M059J (cell line): ENCODE measurements at places on chromosomes 11 and 22. TPM values are rescaled to one million over a fixed set of nuclear protein-coding genes. Genes with fewer than 3 reads are reported as not detected.

Gene CAT
- 102 and 121 TPM in 2 replicates for total RNA-seq

Gene MICAL2
- 120 and 173 TPM in 2 replicates for total RNA-seq

Gene TRIM49
- not detected in 2 replicates for total RNA-seq

Gene OR5A1
- total RNA-seq: not detected in 2 replicates

Gene APOL1
- total RNA-seq: 24.0 and 31.5 TPM in 2 replicates

Gene EMID1
- total RNA-seq: 0.07 TPM in 1 of 2 replicates, not detected in the other

Gene C2CD2L
- 7.1 and 10.3 TPM in 2 replicates for total RNA-seq

Gene ZNF215
- total RNA-seq: 0.44 and 1.0 TPM in 2 replicates

Gene PATE4
- total RNA-seq: not detected in 2 replicates

Gene CDC42EP2
- total RNA-seq: 0.07 and 1.6 TPM in 2 replicates

Gene BLID
- 0.39 and 0.74 TPM in 2 replicates for total RNA-seq

Gene OR8A1
- not detected in 2 replicates for total RNA-seq

Gene FERMT3
- total RNA-seq: 0.20 TPM in 1 of 2 replicates, not detected in the other

Gene TMEM121B
- 0.07 TPM in 1 of 2 replicates, not detected in the other for total RNA-seq

Gene CRYBB1
- total RNA-seq: not detected in 2 replicates

Gene HOATZ
- not detected in 2 replicates for total RNA-seq

Gene ACR
- total RNA-seq: not detected in 2 replicates

Gene TMEM132A
- total RNA-seq: 29.0 and 57.9 TPM in 2 replicates

Gene PRDX5
- total RNA-seq: 229 and 260 TPM in 2 replicates

Gene FTH1
- 645 and 948 TPM in 2 replicates for total RNA-seq

Gene ARHGAP20
- 1.1 and 1.4 TPM in 2 replicates for total RNA-seq

Gene SNU13
- 77.7 and 96.3 TPM in 2 replicates for total RNA-seq

Gene TOM1
- total RNA-seq: 17.1 and 21.4 TPM in 2 replicates

Gene FGF3
- not detected in 2 replicates for total RNA-seq

Gene DEUP1
- not detected in 2 replicates for total RNA-seq

Gene GGT1
- 1.6 and 3.2 TPM in 2 replicates for total RNA-seq

Gene DNAJB7
- total RNA-seq: not detected in 2 replicates

Gene OR52I2
- total RNA-seq: not detected in 2 replicates

Gene TRPM5
- total RNA-seq: not detected in 2 replicates

Gene TBX10
- total RNA-seq: not detected in 2 replicates

Gene PHF21B
- total RNA-seq: not detected in 2 replicates

Gene TRABD
- 9.7 and 15.1 TPM in 2 replicates for total RNA-seq

Gene MAPK8IP1
- 6.6 and 11.7 TPM in 2 replicates for total RNA-seq

Gene NNMT
- total RNA-seq: 76.6 and 129 TPM in 2 replicates

Gene PKDREJ
- total RNA-seq: not detected in 2 replicates

Gene TUBA8
- 1.3 and 1.7 TPM in 2 replicates for total RNA-seq

Gene ASRGL1
- total RNA-seq: 16.9 and 25.8 TPM in 2 replicates

Gene SYCE3
- not detected in 2 replicates for total RNA-seq

Gene UPK3A
- total RNA-seq: not detected in 2 replicates

Gene SPI1
- not detected in 2 replicates for total RNA-seq

Gene HBD
- total RNA-seq: 0.32 and 0.44 TPM in 2 replicates

Gene ALX4
- total RNA-seq: 7.0 and 9.9 TPM in 2 replicates

Gene APOA5
- total RNA-seq: not detected in 2 replicates
